ENCODE measurements at places on chromosomes 4 and X. TPM values are rescaled to one million over a fixed set of nuclear protein-coding genes. Genes with fewer than 3 reads are reported as not detected.

The CLCN4 gene
- 16.2 TPM for total RNA-seq

The DAPP1 gene
- not detected for total RNA-seq

The NSG1 gene
- total RNA-seq = not detected

The KLF8 gene
- 1.8 TPM for total RNA-seq

DNA sequence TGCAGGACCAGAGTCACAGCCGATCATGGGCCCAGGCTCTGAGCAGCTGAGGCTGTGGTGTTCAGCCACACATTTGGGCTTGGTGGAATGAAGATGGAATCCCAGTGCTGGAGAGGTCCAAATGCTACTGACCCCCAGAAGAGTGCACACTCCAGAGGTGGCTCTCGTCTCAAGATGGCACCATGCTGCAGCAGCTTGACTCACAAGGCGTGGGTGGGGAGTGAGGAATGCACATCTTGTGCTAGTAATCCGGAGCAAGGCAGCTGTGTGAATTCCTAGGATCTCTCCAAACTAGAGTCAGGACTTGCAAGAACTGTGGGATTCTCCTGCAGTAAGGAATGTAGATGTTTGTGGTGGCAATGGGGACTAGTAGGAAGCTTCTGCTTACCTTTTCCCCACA lies 28.7 kb downstream of the RAB28 start:
- H3K27me3 ChIP-seq = no peaks in the 10 kb centered on the region
- H3K4me1 ChIP-seq = peaks cover 3% of the 10 kb centered on the region
- DNase-seq = peak; percentile 31
- no peak overlapping the region for H3K27ac ChIP-seq

DNA sequence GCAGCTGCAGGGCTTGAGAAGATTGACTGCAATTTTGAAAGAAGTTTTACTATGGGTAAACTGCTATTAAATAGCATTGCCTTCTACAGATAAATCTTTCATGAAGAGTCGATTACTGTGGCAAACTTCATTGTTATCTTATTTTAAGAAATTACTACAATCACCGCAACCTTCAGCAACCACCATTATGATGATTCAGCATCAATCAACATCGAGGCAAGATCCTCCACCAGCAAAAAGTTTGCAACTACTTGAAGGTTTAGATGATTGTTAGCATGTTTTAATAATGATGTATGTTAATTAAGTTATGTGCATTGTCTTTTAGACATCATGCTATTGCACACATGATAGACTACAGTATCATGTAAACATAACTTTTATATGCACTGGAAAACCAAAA lies 1511.0 kb downstream of the FSTL5 start:
- no peak overlapping the region for H3K4me3 ChIP-seq
- DNase-seq = no peak
- no peaks in the 10 kb centered on the region for H3K27me3 ChIP-seq
- H3K27ac ChIP-seq = no peak overlapping the region
- no peaks in the 10 kb centered on the region for H3K36me3 ChIP-seq

DNA sequence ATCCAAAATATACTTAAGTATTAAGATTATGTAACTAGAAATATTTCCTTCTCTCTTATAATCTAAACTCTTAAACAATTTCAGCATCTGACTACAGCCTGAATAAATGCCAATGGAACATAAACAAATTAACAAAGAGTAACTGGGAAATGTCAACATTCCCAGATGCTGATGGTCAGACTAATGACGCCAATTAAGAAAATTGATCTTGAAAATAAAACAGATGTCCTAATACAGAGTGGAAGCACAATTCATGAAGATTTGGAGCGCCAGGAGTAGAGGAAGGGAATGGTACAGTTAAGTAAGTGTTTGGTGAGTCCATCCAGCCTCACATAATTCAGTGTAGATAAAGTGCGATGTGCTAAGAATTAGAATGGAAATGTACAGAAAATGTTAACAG lies 203.7 kb upstream of the NWD2 start:
- no peaks in the 10 kb centered on the region for H3K36me3 ChIP-seq
- no peak overlapping the region for H3K4me3 ChIP-seq
- DNase-seq = no peak
- H3K27me3 ChIP-seq = no peaks in the 10 kb centered on the region
- H3K27ac ChIP-seq = no peak overlapping the region

GRCh38 chr4:111323916-111324315 lies 701.0 kb upstream of the PITX2 start:
- H3K27me3 ChIP-seq = no peaks in the 10 kb centered on the region
- H3K4me3 ChIP-seq = peak overlapping the region; percentile 30
- H3K4me1 ChIP-seq = peaks cover 18% of the 10 kb centered on the region
- peak overlapping the region; percentile 55 for H3K27ac ChIP-seq
- DNase-seq = no peak

DNA sequence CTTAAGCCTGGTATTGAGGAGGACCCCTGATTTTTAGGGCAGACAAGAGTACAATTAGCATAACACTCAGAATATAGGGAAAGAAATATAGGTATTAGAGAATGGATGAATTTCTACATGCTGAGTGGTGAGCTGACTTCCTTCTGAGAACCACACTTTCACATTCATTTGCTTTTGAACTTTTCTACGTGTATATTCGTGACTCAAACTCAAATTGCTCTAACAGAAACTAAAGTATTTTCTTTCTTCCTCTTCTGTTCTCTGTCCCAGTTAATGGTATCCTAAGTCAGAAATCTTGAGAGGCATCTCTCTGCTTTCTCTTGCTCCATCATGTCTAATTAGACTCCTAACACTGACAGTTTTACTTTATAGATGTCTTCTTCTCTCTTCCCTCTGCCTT lies 103.2 kb upstream of the CITED1 start:
- no peaks in the 10 kb centered on the region for H3K4me1 ChIP-seq
- H3K27ac ChIP-seq = no peak overlapping the region

- no peaks in the 10 kb centered on the region for H3K4me1 ChIP-seq
- DNase-seq = no peak
- H3K4me3 ChIP-seq = no peak overlapping the region
Observed at GRCh38 chrX:149611623-149612175, 16.6 kb upstream of the HSFX2 start.

Data from osteoblast (primary cell).